ENCODE measurements at places on chromosomes 4 and X. TPM values are rescaled to one million over a fixed set of nuclear protein-coding genes. Genes with fewer than 3 reads are reported as not detected.
A peak's percentile ranks its signal among the peaks of the same experiment; 100 is the strongest.

DNA sequence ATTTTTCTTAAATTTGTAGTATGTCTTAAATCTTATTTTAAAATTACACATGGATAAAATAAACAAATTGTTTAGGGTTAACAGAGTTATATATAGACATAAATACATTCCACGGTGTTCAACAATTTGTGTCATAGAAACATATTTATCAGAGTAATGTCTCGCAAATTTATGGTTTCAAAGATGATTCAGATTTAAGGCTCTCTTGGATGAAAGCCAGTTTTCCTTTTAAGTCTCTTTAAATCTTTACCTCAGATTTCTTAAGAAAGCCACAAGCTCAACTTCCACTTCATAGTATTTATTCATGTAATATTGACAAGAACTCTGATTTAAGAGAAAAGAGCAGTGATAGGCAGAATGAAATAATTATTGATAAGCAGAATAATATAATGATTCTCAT, 1254.8 kb upstream of the ADGRL3 start:
- no peaks in the 10 kb centered on the region for H3K4me1 ChIP-seq
- H3K27ac ChIP-seq: no peak overlapping the region
- DNase-seq: no peak
- no peak overlapping the region for H3K4me3 ChIP-seq
- H3K27me3 ChIP-seq: no peaks in the 10 kb centered on the region

GRCh38 chrX:155215443-155216178, 649 bp upstream of the VBP1 start:
- H3K4me1 ChIP-seq: peaks cover 6% of the 10 kb centered on the region
- H3K27me3 ChIP-seq: no peaks in the 10 kb centered on the region
- peaks cover 4% of the 10 kb centered on the region for H3K36me3 ChIP-seq
- DNase-seq: peak; percentile 78
- peak overlapping the region; percentile 74 for H3K27ac ChIP-seq
- peak overlapping the region; percentile 86 for H3K4me3 ChIP-seq

DNA sequence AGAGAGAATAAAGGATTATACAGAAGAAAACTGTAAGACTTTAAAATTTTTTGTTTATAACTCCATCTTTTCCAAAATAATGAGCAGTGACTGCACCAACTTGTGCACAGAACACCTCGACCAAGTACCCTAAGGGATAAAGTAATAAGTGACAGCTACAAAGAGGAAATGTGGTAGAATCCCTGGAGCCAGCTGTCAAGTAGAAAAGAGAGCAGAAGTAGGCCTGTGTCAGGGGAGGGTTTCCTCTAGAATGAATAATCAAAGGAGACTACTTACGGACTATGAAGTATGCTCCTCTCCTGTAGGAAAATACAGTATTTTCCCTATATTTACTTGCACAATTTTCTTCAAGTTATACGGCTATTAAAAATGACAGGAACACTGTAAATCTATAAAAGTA, 1.2 kb downstream of the EIF1AX start:
- H3K36me3 ChIP-seq: peaks cover 28% of the 10 kb centered on the region
- no peaks in the 10 kb centered on the region for H3K27me3 ChIP-seq
- H3K4me1 ChIP-seq: peaks cover 14% of the 10 kb centered on the region
- peak; percentile 36 for DNase-seq

DNA sequence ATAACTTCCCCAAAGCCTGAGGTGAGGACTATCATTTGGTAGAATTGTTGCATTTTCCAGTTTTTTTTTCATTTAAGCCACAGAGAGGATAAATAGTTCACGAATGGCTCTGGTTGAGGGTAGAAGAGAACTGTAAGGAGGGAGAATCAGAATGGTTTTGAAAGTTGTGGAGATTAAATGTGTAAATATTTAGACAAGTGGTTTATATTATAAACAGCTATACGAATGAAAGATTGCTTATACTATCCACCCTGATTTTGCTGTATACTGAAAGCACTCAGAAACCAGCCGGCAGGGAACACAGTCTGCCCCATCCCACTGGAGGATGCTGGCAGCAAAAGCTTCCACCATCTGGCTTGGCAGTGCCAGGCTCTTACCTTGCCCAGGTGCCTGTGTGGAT, 341.1 kb downstream of the RAPGEF2 start:
- DNase-seq: no peak
- H3K4me3 ChIP-seq: no peak overlapping the region
- H3K27ac ChIP-seq: no peak overlapping the region
- H3K36me3 ChIP-seq: no peaks in the 10 kb centered on the region
- H3K4me1 ChIP-seq: peaks cover 11% of the 10 kb centered on the region

- DNase-seq: no peak
- peaks cover 21% of the 10 kb centered on the region for H3K36me3 ChIP-seq
- H3K27ac ChIP-seq: no peak overlapping the region
- H3K4me3 ChIP-seq: no peak overlapping the region
- H3K27me3 ChIP-seq: peaks cover 8% of the 10 kb centered on the region
- no peaks in the 10 kb centered on the region for H3K4me1 ChIP-seq
These were observed 18.4 kb downstream of the PRPS1 start for GRCh38 chrX:107646735-107647134.

DNA sequence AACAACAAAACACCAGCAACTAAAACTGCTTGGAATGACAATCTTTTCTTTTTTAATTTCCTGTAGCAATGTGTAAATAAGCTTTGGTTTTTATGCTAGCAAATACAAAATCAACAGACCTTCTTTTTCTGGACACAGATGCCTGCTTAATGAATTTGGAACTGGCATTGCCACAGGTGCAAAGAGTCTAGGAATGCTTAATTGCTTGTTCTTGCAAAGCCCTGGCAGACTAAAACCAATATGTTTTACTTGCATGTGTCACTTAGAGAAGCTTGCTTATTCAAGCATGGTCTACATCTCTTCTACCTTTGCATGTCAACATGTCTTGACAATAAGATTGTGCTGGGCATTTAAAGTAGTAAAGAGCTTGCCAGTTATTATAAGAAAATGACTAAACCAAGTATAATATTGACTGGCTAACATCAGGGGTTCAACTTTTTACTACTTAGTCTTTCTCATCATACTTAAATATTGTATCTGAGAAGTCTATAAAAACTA, 656.7 kb upstream of the NDST4 start:
- DNase-seq: peak; percentile 8
- H3K27ac ChIP-seq: no peak overlapping the region
- H3K4me1 ChIP-seq: no peaks in the 10 kb centered on the region
- no peaks in the 10 kb centered on the region for H3K36me3 ChIP-seq

DNA sequence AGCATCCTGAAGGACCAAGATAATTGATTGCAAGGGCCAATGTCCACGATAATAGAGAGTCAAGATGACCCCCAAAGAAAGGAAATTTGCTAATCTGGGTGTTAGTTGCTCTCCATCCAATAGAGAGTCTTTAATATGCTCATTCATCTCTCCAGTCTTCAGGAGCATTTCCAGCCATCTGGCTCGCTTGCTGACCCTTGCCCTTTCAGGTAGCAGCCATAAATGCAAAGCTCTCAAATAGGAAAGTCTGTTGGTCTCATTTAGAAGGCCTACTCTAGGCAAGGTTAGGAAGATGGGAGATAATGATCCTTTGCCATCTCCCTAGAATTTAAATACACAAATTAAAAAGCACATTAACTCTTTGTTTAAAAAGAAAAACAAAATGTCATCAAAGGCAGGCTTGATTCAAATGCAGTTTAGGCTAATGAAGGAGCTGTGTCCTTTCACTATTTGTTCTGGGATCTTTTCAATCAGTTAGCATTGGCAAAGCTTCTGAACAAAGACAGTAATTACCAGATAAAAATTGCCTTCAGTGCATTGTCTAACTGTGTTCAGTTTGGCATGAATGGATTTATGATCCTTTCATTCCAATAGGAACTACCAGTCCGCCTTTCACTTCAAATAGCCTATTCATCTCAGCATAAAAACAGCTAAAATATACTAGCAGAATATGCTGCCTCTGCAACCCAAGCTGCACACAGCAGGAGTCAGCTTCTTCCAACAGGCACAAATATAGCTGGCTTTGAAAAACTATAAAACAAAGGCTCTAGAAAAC, 49.6 kb upstream of the ATXN3L start:
- DNase-seq: no peak
- H3K27ac ChIP-seq: no peak overlapping the region
- H3K36me3 ChIP-seq: no peaks in the 10 kb centered on the region
- peaks cover 20% of the 10 kb centered on the region for H3K4me1 ChIP-seq
- H3K27me3 ChIP-seq: no peaks in the 10 kb centered on the region

- H3K36me3 ChIP-seq: no peaks in the 10 kb centered on the region
- H3K4me1 ChIP-seq: no peaks in the 10 kb centered on the region
- H3K27me3 ChIP-seq: no peaks in the 10 kb centered on the region
- H3K4me3 ChIP-seq: no peak overlapping the region
- DNase-seq: no peak
- no peak overlapping the region for H3K27ac ChIP-seq
These were observed 354.4 kb upstream of the CLNK start for GRCh38 chr4:11038926-11039325.

DNA sequence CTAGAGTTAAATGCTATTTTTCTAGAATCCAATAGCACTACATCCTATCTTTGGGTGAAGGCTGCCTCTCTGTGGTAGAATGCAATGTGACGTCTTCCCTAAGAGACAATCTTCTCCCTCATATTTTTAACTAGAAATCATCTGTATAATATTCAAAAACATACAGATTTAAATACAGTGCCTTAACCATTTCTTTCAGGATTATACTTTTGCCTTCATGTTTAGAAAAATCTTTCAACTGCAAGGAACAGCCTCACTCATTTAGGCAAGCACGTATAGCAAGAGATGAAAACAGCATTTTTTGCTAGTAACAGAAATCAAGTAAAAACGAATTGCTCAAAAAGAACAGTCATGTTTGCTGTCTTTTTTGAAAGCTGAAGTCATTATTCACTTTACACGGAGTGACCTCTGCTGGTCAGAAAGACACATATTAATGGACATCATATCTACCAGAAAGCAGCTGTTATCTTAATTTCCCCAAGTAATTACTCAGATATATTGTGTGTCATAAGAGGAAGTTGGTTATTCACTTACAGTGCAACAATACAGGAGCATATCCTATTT, 422.3 kb downstream of the STPG2 start:
- no peak overlapping the region for H3K4me3 ChIP-seq
- H3K4me1 ChIP-seq: no peaks in the 10 kb centered on the region
- DNase-seq: peak; percentile 19
- H3K27ac ChIP-seq: no peak overlapping the region
- H3K27me3 ChIP-seq: no peaks in the 10 kb centered on the region

DNA sequence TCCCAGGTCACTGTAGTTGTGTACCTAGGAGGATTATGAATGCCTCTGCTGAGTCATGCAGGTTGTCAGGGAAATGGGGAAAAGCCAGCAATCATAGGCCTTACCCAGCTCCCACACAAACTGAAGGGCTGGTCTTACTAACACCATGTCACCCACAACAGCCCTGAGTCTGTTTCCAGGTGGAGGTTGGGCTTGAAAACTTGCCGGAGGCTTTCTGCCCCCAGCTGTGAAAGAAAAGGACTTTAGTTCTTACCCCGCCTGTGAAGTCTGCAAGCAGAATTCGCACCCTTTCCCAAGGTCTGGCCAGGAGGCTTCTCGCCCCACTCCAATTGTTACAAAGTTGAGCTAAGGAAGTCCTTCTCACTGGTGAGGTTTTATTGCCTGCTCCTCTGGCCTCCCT, 143.9 kb downstream of the RPS6KA6 start:
- no peaks in the 10 kb centered on the region for H3K4me1 ChIP-seq
- H3K27me3 ChIP-seq: no peaks in the 10 kb centered on the region
- no peak overlapping the region for H3K4me3 ChIP-seq
- no peak overlapping the region for H3K27ac ChIP-seq

- peaks cover 5% of the 10 kb centered on the region for H3K27me3 ChIP-seq
- no peak for DNase-seq
- no peaks in the 10 kb centered on the region for H3K36me3 ChIP-seq
- no peak overlapping the region for H3K4me3 ChIP-seq
- peaks cover 8% of the 10 kb centered on the region for H3K4me1 ChIP-seq
These were observed 1.4 kb downstream of the PAQR3 start for GRCh38 chr4:78937837-78938236.

DNA sequence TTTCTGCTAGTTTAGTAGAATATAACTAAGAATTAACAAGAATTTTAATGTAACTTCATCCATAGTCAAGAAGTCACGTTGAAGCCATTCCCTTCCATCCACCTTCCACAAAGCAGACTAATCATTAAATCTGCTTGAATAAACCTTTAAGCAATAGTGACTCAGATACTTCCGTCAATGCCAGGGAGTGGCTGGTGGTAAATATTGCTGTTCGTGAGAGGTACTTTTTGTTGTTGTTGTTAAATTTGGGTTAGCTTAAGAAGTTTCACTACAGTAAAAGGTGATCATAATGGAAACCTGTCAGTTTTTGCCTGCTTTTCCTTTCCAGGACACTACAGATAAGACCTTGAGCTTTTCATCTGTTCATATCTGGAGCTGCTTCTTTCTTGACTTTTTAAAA, 316.3 kb downstream of the TMA16 start:
- DNase-seq: no peak
- no peak overlapping the region for H3K27ac ChIP-seq
- H3K27me3 ChIP-seq: no peaks in the 10 kb centered on the region
- no peaks in the 10 kb centered on the region for H3K36me3 ChIP-seq
- no peak overlapping the region for H3K4me3 ChIP-seq
- no peaks in the 10 kb centered on the region for H3K4me1 ChIP-seq

DNA sequence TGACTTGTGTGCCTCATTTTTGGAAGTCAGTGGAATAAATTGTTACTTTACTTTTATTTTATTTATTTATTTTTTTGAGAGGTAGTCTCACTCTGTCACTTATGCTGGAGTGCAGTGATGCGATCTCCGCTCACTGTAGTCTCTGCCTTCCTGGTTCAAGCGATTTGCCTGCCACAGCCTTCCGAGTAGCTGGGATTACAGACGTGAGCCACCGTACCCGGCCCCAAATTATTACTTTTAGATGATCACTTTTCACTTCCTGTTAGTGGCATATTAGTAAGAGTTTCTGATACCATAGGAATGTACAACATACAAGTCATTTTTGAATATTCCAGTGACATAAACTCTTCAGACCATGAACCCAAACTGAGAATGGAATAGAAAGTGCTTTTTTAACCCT, 611.0 kb upstream of the MAGEB2 start:
- no peak overlapping the region for H3K4me3 ChIP-seq
- no peaks in the 10 kb centered on the region for H3K4me1 ChIP-seq
- H3K27ac ChIP-seq: no peak overlapping the region
- DNase-seq: no peak
- H3K27me3 ChIP-seq: no peaks in the 10 kb centered on the region
- H3K36me3 ChIP-seq: no peaks in the 10 kb centered on the region

HDX gene
- total RNA-seq: 5.1 TPM

PPP1R3F gene
- 4.0 TPM for total RNA-seq

CSAG1 gene
- total RNA-seq: not detected

LAS1L gene
- total RNA-seq: 13.3 TPM

TAF7L gene
- total RNA-seq: 0.36 TPM
